Smooth muscle cell of the umbilical artery (primary cell): ENCODE measurements at places on chromosomes 1 and 21. TPM values are rescaled to one million over a fixed set of nuclear protein-coding genes. Genes with fewer than 3 reads are reported as not detected.

The PROX1 gene
- total RNA-seq = under 0.01 and 0.51 TPM in 2 replicates

The IFNLR1 gene
- total RNA-seq = not detected in 2 replicates

The KIAA1614 gene
- 2.1 and 3.0 TPM in 2 replicates for total RNA-seq

The COL8A2 gene
- 9.2 and 19.6 TPM in 2 replicates for total RNA-seq

The KRTAP6-3 gene
- total RNA-seq = not detected in 2 replicates

The CLDN17 gene
- not detected in 2 replicates for total RNA-seq

The EIF3I gene
- 278 and 316 TPM in 2 replicates for total RNA-seq

The GJA8 gene
- total RNA-seq = not detected in 2 replicates

The NVL gene
- total RNA-seq = 29.1 and 34.0 TPM in 2 replicates

The OR2M2 gene
- not detected in 2 replicates for total RNA-seq

The ORC1 gene
- total RNA-seq = 0.59 and 3.2 TPM in 2 replicates

The HCRTR1 gene
- 0.14 and 0.30 TPM in 2 replicates for total RNA-seq

The MPC2 gene
- total RNA-seq = 14.3 and 15.4 TPM in 2 replicates

The VHLL gene
- 0.28 TPM in 1 of 2 replicates, not detected in the other for total RNA-seq

The ARPC5 gene
- 212 and 236 TPM in 2 replicates for total RNA-seq

The B3GALT6 gene
- total RNA-seq = 32.1 and 37.1 TPM in 2 replicates

The CRYBG2 gene
- total RNA-seq = not detected in 2 replicates

The ITLN1 gene
- total RNA-seq = not detected in 2 replicates

The DMBX1 gene
- not detected in 2 replicates for total RNA-seq

The UTP11 gene
- total RNA-seq = 35.9 and 50.8 TPM in 2 replicates

The LCE1D gene
- not detected in 2 replicates for total RNA-seq

The NTNG1 gene
- total RNA-seq = 0.30 and 2.2 TPM in 2 replicates

The TRIM45 gene
- total RNA-seq = 2.4 and 5.3 TPM in 2 replicates

The C1orf56 gene
- 1.2 and 1.5 TPM in 2 replicates for total RNA-seq

The CHAF1B gene
- total RNA-seq = 0.89 and 2.1 TPM in 2 replicates

The CELSR2 gene
- 3.0 and 4.5 TPM in 2 replicates for total RNA-seq

The KRTAP10-12 gene
- total RNA-seq = not detected in 2 replicates

The MCOLN3 gene
- total RNA-seq = under 0.01 TPM in 1 of 2 replicates, not detected in the other

The PLPPR5 gene
- 0.05 TPM in 1 of 2 replicates, not detected in the other for total RNA-seq

The LYPD8 gene
- total RNA-seq = not detected in 2 replicates

The OR14C36 gene
- not detected in 2 replicates for total RNA-seq

The S100A2 gene
- 0.59 and 1.4 TPM in 2 replicates for total RNA-seq

The S100A10 gene
- total RNA-seq = 37.4 and 94.7 TPM in 2 replicates
